ENCODE measurements at places on chromosomes 2 and 18. TPM values are rescaled to one million over a fixed set of nuclear protein-coding genes. Genes with fewer than 3 reads are reported as not detected.

Gene REG1B
- not detected for total RNA-seq

Gene EVA1A
- total RNA-seq = not detected

Gene SMARCAL1
- total RNA-seq = 10.8 TPM

Gene SERPINE2
- 73.6 TPM for total RNA-seq

Gene LYPD6
- total RNA-seq = 20.5 TPM

Gene NEURL3
- total RNA-seq = not detected

Gene FAM110C
- 2.3 TPM for total RNA-seq

Gene TRAPPC12
- total RNA-seq = 72.7 TPM

Gene SLC66A3
- 8.1 TPM for total RNA-seq

Gene SLC39A10
- total RNA-seq = 170 TPM

Gene NOSTRIN
- 6.0 TPM for total RNA-seq

Gene ANTXR1
- total RNA-seq = 24.7 TPM

Gene LBX2
- not detected for total RNA-seq

Gene DNER
- 289 TPM for total RNA-seq

Gene EMILIN1
- 6.2 TPM for total RNA-seq

Gene CCDC85A
- 38.1 TPM for total RNA-seq

Gene GAD1
- total RNA-seq = 163 TPM

Gene DOK6
- total RNA-seq = 80.7 TPM

Gene EFEMP1
- 16.6 TPM for total RNA-seq

Gene GRP
- total RNA-seq = 1.8 TPM

Gene ADAM23
- total RNA-seq = 44.1 TPM

Gene ATP8B1
- total RNA-seq = 3.0 TPM

Gene RAB6D
- total RNA-seq = 3.0 TPM

Gene PPP1CB
- 370 TPM for total RNA-seq

Gene USP37
- total RNA-seq = 31.6 TPM

Gene CHRNG
- total RNA-seq = not detected

Gene SESTD1
- total RNA-seq = 67.4 TPM

Gene ALK
- total RNA-seq = 21.0 TPM

Gene C2orf49
- 36.9 TPM for total RNA-seq

Gene DSEL
- total RNA-seq = 61.1 TPM

Gene CASP8
- total RNA-seq = 3.2 TPM

Gene C2orf80
- 38.1 TPM for total RNA-seq

Gene SNRNP200
- total RNA-seq = 70.8 TPM

Gene OTOS
- not detected for total RNA-seq

Gene PROKR1
- total RNA-seq = 1.8 TPM

Gene KIF5C
- total RNA-seq = 421 TPM

Gene GAL3ST2
- 0.69 TPM for total RNA-seq

Gene GALR1
- 7.8 TPM for total RNA-seq
